LHCN-M2 (cell line): ENCODE measurements at places on chromosomes 3 and 15.
A peak's percentile ranks its signal among the peaks of the same experiment; 100 is the strongest.

GRCh38 chr3:157142315-157142714, 17.6 kb downstream of the CCNL1 start:
- no peak for DNase-seq

GRCh38 chr3:107063351-107063750, 313.9 kb upstream of the CCDC54 start:
- DNase-seq, result peak; percentile 39

GRCh38 chr3:170640737-170641171, 54.9 kb upstream of the SLC7A14 start:
- no peak for DNase-seq

DNA sequence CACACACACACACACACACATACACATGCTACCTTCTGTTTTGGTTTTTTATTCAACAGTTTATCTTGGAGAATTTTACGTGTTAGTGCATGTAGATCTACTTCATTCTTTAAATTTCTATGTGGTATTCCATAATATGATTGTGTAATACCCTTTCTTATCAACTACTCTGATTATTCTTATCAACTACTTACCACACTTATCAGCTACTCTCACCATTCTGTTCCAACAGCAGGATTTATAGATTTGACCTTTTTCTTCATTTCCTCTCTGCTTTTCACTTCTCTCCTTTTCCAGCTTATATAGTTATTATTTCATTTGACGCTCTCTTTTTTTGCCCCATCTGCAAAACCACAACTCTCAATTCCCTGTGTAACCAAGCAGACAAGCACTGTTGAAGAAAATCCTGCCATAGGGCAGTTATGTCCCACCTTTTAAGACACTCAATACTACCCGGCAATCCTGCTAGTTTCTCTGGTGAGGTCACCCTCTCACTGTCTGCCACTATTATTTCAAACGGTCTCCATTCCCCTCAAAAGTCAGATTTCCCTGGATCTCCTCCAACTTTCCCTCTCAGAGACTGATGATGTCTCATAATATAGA, 56.9 kb upstream of the SATB1 start:
- no peak for DNase-seq
